ENCODE measurements at places on chromosomes 11 and 22.

DNA sequence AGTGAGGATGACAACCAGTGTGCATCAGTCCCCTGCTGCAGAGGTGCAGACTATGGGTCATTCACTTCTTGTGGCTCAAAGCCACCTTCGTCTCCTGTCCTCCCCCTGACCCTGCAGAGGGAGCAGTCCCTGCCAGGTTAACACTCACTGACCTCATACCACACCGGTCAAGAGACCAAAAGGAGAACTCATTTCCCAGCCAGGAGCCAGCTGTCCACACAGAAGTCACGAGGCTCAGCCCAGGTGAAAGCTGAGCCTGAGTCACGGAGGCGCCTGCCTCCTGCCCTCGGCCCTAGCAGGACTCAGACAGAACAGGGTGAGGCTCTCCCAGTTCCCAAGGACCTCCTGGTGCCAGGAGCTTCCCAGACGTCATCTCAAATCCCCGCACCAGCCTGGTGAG lies 103.7 kb downstream of the MN1 start:
- no peak for DNase-seq

DNA sequence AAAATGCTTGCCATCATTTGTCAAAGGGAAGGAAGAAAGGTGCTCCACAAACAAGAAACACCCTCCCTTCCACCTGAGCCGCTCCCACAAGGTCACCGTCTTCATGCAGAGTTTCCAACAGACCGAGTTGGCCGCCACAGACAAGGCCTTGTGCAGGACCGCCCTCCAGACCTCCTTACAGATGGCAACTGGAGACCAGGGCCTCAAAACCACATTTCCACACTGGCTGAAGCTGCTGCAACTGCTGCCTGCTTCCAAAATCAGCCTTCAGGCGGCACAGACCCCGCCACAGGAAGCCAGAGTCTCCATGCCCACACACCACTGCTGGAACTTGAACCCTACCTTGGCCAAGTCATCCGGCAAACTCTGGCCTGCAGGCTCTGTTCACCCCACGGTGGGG lies 6.3 kb downstream of the DEAF1 start:
- no peak for DNase-seq

DNA sequence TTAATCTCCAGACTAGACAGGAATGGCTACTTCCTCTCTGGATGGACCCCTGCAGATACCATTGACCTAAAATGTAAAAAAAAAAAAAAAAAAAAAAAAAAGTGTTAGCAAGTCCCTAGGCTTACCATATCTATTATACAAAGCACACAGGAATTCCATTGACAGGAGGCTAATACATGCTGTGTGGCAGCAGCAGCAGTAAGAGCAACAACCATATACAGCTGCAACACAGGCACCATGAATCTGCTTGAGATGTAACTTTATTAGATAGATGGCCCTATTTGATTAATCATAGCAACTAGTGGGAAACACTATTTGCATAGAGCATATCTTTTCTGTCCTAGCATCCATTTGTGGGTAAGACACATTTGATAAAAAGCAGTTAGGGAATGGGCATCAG lies 1447.1 kb downstream of the FAM181B start:
- no peak for DNase-seq

DNA sequence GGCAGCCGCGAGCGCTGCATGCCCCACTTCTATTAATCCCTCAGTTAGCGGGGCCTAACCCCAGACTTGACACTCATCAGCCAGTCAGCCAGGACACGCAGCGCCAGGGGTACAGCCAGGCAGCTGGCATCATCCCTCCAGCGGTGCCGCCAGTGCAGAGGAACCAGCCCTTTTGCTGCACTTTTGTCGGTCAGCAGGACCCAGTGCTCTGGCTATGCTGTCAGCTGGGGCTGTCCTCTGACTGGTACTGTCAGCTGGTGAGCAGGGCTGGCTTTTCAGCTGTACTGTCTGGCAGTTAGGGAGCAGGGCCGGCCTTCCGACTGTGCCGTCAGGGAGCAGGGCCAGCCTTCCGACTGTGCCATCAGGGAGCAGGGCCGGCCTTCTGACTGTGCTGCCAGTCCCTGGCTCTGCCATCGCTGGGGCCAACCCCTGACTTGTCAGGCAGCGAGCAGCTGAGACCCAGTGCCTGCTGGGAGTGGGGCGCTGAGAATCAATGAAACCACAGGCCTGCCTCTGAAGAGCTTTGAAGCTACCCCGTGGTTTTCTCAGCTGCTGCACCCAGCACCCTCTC lies 115.4 kb downstream of the KIAA1671 start:
- DNase-seq = no peak

- DNase-seq = no peak
Measured at GRCh38 chr11:2747248-2748027, 47.6 kb upstream of the KCNQ1OT1 start.

GRCh38 chr22:33922349-33922681 lies 2.0 kb upstream of the LARGE1 start:
- DNase-seq = no peak

DNA sequence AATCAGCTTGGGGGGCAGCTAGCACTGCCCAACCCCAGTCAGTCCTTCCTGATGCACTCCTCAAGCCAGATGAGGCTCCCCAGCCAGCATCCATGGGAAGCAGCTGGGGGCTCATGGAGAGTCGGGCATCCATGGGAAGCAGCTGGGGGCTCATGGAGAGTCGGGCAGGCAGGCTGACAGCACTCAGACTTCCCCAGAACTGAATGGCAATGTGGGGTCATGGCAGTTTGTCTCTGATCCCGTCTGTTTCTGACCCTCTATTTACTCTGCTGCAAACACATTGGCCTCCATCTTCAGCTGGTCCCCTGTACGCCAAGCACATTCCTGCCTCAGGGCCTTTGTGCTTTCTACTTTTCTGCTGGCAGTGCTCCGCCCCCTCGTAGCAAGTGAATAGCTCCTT lies 314.8 kb downstream of the NTM start:
- no peak for DNase-seq

- no peak for DNase-seq
Measured at GRCh38 chr22:28329186-28330073, 350.2 kb downstream of the TTC28 start.

- DNase-seq = no peak
Measured at GRCh38 chr11:133892584-133893380, 47.5 kb upstream of the SPATA19 start.

GRCh38 chr11:73422886-73423285 lies 46.7 kb downstream of the RELT start:
- DNase-seq = no peak

- no peak for DNase-seq
Measured at GRCh38 chr11:35667257-35667656, 4.7 kb downstream of the TRIM44 start.

- DNase-seq = peak; percentile 36
Measured at GRCh38 chr11:6397636-6398035, 7.4 kb downstream of the SMPD1 start.

GRCh38 chr11:121163658-121164308 lies 62.7 kb downstream of the TECTA start:
- DNase-seq = no peak

DNA sequence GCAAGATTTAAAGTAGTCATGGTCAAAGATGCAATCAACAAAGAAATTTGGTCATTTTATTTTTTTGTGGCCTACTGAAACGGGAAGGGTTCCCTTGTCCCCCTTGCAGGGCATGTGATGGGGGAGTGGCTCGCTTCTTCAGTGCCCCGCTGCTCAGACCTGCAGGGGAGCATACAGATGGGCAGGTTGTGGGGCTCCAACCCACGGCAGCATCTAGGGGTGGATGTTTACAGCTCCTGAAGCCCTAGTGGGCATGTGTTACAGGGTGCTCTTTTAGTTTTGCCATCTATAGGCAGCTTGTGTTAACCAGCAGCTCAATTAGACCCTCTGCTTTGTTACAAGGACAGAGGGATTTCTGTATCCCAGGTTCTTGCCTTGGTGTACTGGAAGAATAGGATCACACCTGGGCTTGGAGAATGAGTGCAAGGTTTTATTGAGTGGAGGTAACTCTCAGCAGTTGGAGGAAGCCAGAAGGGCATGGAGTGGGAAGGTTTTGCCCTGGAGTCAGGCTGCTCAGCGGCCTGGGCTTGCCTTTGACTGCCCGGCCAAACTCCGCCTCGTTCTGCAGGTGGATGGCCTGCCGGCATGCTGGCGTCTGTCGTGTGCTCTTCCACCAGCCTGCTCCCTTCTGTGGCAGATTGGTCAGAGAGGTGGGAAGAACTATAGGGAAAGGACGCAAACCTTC lies 9.4 kb downstream of the GSTP1 start:
- no peak for DNase-seq

- no peak for DNase-seq
Measured at GRCh38 chr11:3161720-3162409, 3.2 kb downstream of the OSBPL5 start.

DNA sequence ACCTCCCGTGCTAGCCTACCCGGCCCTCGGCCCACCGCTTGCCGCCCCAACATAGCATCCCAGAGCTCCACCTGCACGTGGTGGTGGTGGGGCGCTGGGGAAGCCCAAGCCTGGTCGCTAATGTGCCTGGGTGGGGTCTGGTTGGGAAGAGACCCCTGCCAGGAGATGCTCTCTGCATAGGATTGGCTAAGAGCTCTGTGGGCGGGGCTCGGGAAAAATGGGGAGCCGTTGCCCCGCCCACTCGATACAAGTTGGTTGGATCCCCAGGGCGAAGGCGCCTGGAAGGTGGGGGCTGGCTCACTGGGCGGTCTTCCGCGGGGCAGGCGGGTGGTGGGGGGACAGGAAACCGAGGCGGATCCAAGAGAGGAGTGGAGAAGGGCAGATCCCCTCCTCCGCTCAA lies 7.6 kb downstream of the LRRC10B start:
- no peak for DNase-seq

GRCh38 chr11:45079943-45080719 lies 66.3 kb upstream of the PRDM11 start:
- no peak for DNase-seq

GRCh38 chr22:32073262-32073661 lies 30.2 kb downstream of the SLC5A1 start:
- no peak for DNase-seq

GRCh38 chr22:37967637-37968451 lies 14.3 kb downstream of the POLR2F start:
- no peak for DNase-seq

- no peak for DNase-seq
Measured at GRCh38 chr22:16776080-16776479, 49.1 kb downstream of the XKR3 start.

DNA sequence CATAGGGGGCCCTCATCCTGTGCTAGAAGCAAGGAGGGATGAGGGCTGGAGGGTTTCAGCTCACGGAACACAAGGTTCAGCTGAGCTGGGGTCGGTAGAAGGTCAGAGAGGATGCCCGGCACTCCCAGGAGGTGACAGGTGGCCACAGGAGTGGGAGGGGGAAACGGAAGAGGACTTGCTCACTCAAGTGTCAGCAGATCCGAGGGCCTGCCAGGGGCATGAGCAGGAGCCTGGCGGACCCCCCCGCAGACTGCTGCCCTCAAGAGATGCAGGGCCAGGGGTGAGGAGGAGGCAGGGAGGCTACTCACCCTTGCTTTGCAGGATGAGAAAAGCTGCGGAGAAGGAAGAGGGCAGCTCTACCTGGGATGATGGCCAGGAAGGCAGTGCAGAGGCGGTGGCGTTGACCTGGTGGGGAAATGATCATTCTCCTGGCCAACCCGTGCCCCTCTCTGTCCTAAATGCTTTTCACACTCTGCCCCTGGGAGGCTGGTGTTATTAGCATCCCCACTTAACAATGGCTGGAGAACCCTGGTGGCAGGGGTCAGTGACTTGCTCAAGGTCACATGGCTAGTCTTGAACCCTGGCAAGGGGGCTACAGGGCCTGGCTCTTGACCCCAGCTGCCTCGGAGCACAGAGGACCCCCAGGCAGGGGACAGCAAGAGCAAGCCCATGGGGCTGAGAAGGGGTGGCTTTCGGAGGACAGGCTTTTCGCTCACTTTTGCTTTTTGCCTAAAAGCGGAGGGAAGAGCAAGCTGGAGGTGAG lies 30.1 kb upstream of the CSNK1E start:
- no peak for DNase-seq

GRCh38 chr22:50315289-50316113 lies 8.1 kb upstream of the PLXNB2 start:
- DNase-seq = no peak

DNA sequence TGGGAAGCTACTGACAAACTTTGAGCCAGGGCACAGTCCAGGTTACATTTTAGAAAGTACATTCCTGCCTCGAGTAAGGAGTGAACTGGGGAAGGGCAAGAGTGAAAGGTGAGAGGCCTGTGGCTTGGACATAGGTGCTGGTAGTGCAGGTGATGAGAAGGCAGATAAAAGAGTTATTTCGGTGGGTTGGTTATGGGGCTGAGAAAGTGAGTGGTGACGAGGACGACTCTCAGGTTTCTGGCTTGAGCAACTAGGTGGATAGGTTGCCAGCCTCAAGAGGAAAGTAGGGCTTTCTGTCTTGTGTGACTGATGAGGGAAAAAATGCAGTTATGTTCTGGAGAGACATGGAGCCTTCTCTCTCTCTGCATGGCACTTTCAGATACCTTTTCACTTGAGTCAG lies 3.7 kb downstream of the POLR2F start:
- DNase-seq = no peak

DNA sequence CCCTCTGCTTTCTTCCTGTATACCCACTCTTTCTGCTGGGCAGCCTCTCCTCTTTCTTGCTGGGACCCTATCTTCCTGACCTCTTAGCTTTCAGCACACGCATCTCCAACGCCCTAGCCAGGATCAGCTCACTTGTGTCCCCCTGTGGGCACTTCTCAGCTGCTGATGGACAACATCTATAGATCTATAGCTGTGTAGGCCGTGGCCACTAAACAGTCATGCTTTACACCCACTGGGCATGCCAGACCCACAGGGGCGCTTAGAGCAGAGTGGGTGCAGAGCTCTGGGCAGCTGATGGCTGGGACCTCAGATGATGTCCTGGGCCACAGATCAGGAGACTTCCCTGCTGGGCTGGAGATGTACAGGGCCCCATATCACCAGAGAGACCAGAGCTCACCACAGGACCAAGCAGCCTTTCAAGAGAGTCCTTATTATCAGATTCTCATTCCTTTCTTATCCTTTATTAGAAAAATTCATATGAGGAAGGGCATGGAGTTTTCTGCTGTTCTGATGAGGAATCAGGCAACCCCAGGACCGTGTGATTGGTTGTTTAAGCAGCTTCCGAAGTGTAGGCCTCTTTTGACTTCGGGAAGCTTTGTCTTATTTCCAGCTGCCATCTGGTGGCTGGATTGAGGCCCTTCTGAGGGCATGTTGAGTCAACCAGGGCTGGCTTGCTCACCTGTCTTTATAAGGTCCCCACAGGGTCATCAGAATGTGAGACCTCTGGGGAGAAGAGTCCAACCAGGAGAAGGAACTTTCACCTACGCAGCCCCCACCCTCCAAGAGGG lies 60.5 kb downstream of the OSBP2 start:
- DNase-seq = peak; percentile 58

- DNase-seq = no peak
Measured at GRCh38 chr11:105220121-105220520, 80.6 kb upstream of the CARD18 start.

All from amniotic stem cell (primary cell).